ENCODE measurements at places on chromosomes 5 and 9.

DNA sequence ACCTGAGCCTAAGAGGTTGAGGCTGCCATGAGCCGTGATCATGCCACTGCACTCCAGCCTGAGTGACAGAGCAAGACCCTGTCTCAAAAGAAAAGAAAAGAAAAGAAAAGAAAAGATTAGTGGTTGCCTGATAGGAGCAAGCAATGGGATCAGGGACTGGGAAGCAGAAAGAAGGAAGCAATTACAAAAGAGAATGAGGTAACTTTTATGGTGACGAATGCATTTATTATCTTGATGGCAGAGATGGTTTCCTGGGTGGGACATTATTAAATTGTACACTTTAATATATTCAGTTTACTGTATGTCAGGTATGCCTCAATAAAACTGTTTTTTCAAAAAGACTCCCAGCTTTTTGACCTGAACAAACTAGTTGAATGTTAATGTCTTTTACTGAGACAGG is 7.5 kb upstream of the PFDN1 start:
- DNase-seq: no peak
- H3K4me1 ChIP-seq: peaks cover 9% of the 10 kb centered on the region
- no peak overlapping the region for H3K4me3 ChIP-seq
- H3K27me3 ChIP-seq: no peaks in the 10 kb centered on the region
- H3K36me3 ChIP-seq: no peaks in the 10 kb centered on the region
- no peak overlapping the region for H3K27ac ChIP-seq

- no peaks in the 10 kb centered on the region for H3K36me3 ChIP-seq
- DNase-seq: no peak
- H3K27me3 ChIP-seq: no peaks in the 10 kb centered on the region
Measured at GRCh38 chr9:18820566-18821095, 212.4 kb downstream of the SAXO1 start.

GRCh38 chr9:101480386-101480785 is 44.8 kb upstream of the ALDOB start:
- no peaks in the 10 kb centered on the region for H3K4me1 ChIP-seq
- no peak overlapping the region for H3K27ac ChIP-seq
- no peaks in the 10 kb centered on the region for H3K27me3 ChIP-seq
- H3K36me3 ChIP-seq: no peaks in the 10 kb centered on the region

DNA sequence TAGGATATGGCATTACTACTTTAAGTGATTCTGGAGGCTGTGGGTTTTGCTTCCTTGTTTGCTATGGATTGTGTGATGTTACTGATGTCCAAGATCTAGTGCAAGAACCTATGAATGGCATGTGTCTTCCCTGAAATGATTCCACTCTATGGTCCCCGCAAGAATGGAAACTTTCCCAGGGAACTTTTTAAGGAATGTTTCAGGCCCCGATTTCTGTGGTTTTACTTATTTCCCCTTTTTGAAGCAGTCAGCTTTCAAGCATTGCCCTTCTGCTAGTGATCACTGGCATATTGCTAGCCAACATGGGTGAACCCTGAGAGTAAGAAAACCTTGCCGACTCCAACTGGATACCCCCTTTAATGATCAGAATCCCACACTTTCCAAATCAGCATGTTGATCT is 26.6 kb upstream of the CD180 start:
- peak; percentile 45 for DNase-seq
- H3K27me3 ChIP-seq: no peaks in the 10 kb centered on the region
- H3K36me3 ChIP-seq: no peaks in the 10 kb centered on the region
- no peak overlapping the region for H3K27ac ChIP-seq
- peaks cover 28% of the 10 kb centered on the region for H3K4me1 ChIP-seq

GRCh38 chr5:149406203-149406978 is 27.3 kb upstream of the IL17B start:
- no peaks in the 10 kb centered on the region for H3K4me1 ChIP-seq
- no peak for DNase-seq
- no peak overlapping the region for H3K4me3 ChIP-seq
- H3K27ac ChIP-seq: no peak overlapping the region

GRCh38 chr5:18544421-18544820 is 910.2 kb downstream of the TAF11L14 start:
- no peak overlapping the region for H3K4me3 ChIP-seq
- no peaks in the 10 kb centered on the region for H3K27me3 ChIP-seq
- H3K36me3 ChIP-seq: no peaks in the 10 kb centered on the region
- no peak overlapping the region for H3K27ac ChIP-seq
- DNase-seq: no peak
- H3K4me1 ChIP-seq: no peaks in the 10 kb centered on the region

DNA sequence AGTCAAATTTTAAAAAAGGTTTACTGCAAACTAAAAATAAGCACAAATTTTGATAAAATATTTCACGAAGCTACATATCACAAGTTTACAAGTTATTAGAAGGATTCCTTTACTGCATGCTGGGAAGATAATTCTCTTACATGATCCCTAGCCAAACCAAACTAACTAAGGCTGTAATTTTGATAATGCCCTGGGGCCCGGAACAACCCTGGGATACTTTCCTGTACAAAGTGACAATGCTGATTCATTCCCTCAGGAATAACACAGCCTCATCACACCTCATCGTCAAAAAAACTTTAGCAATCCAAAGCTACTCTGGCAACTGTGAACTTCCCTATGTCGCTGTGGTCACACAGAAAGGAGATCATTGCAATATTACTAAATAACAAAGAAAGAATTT is 402.9 kb downstream of the RAB3C start:
- peaks cover 23% of the 10 kb centered on the region for H3K36me3 ChIP-seq
- peaks cover 3% of the 10 kb centered on the region for H3K4me1 ChIP-seq
- DNase-seq: no peak
- H3K27me3 ChIP-seq: no peaks in the 10 kb centered on the region

DNA sequence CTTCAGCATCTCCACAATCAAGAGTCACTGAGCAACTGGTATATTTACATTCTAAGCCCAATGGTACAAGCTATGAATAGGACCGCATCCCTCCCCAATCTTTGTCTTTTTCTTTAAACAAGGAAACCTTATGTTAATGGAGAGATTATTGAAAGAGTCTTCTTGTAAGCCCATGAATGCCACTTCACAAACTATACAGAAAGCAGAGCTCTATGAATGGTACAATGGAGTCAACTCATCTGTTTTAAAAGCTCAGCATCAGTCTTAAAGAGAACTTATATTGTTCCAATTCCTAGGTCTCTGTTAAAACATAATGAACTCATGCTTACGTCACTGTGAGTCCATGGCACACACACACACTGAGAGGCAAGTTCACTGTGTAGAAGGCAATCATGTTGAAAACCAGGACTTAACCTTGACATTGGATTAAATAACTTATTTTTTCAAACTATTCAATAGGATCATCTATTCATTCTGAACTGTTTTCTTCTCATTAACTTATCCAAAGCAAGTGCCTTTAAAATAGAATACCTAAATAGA is 4.5 kb downstream of the NREP start:
- H3K27me3 ChIP-seq: no peaks in the 10 kb centered on the region
- H3K27ac ChIP-seq: no peak overlapping the region
- H3K4me3 ChIP-seq: no peak overlapping the region

GRCh38 chr5:54214722-54215121 is 95.7 kb downstream of the ARL15 start:
- no peak for DNase-seq
- no peaks in the 10 kb centered on the region for H3K36me3 ChIP-seq
- H3K27me3 ChIP-seq: no peaks in the 10 kb centered on the region
- H3K4me3 ChIP-seq: no peak overlapping the region
- no peak overlapping the region for H3K27ac ChIP-seq

DNA sequence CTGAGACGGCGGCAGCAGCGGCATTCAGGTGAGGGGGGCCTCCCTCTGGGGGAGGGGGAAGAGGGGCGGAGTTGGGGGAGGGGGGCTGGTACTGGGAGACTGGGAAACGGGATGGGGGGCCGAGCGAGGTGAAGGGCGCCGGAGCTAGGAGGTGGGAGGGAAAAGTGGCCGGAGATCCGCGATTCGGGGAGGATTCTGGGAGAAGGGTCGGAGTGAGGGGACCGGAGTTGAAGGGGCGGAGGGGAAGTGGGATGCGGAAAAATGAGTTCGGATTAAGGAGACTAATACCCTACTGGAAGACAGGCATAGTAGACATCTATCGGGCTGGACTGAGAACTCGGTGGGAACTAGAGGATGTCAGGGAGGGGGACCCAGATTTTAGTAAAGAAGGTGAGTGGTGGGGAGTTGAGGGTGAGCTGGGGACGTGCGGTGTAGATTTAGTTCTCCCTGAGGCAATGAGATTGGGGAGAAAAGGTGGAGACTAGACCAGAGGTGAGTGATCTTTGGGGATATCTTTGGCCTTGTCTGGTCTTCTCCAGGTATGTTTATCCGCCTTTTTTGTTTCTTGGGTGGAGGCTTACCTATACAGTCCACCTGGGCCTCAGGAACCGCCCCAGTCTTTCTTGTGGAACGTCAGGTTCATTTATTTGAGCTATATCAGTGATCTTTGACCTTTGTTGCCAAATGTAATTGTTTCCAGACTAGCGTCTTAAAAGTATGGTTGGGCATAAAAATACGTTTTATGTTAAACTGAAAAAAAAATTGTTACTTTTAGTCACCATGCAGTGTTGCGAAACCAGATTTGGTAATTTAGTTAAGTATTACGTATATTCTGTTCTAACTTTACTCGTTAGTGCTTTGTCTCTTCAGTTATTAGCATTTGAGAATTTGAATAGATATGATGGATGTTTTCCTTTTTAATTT is 632 bp downstream of the UBAP1 start:
- H3K4me3 ChIP-seq: peak overlapping the region; percentile 46
- peaks cover 19% of the 10 kb centered on the region for H3K4me1 ChIP-seq
- DNase-seq: peak; percentile 28
- H3K27me3 ChIP-seq: no peaks in the 10 kb centered on the region
- H3K36me3 ChIP-seq: no peaks in the 10 kb centered on the region

GRCh38 chr9:136981588-136982231 is 1.1 kb upstream of the LCNL1 start:
- H3K27me3 ChIP-seq: peaks cover 50% of the 10 kb centered on the region
- H3K36me3 ChIP-seq: no peaks in the 10 kb centered on the region
- DNase-seq: no peak

DNA sequence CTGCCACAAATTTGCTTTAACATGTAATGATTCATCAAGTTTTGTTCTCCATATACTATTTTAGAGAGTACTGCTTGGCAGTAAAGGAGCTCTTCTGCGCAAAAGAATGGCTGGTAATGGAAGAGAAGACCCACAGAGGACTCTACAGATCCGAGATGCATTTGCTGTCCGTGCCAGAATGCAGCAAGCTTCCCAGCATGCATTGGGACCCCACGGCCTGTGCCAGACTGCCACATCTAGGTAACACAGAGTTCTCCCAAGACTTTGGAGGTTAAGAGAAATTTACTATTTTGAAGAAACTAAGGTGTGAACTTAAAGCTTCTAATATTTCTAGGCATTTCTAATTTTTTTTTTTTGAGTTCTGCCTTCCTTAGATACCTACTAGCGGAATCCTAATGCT is 107.1 kb downstream of the MUSK start:
- DNase-seq: no peak
- no peak overlapping the region for H3K4me3 ChIP-seq
- H3K27ac ChIP-seq: no peak overlapping the region
- no peaks in the 10 kb centered on the region for H3K36me3 ChIP-seq
- H3K27me3 ChIP-seq: no peaks in the 10 kb centered on the region
- no peaks in the 10 kb centered on the region for H3K4me1 ChIP-seq

DNA sequence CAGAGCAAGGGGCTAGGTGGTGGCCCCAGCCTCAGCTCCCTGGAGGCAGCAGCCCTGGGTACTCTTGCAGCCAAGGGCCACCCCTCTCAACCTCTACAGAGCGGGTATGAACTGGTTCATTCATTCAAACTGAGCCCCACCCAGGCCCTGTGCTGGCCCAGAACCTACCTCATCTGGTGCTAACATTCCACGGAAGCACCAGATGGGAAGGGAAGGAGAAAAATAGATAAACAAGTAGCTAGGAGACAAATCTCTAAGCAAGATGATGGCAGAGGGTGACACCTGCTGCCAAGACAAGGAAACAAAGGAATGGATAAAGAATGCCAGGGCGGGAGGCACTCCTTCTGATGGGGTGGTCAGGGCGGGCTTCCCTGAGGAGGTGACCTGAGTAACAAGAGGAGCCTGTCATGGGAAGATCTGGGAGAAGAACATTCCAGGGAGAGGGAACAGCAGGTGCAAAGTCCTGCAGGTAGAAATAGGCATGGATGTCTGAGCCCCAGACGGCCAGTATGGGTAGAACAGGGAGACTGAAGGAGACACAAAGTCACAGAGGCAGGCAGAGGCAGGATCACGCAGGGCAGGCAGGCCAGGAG is 6.1 kb downstream of the ST6GALNAC4 start:
- H3K27ac ChIP-seq: no peak overlapping the region
- no peak overlapping the region for H3K4me3 ChIP-seq
- H3K27me3 ChIP-seq: no peaks in the 10 kb centered on the region
- no peak for DNase-seq

- H3K27me3 ChIP-seq: no peaks in the 10 kb centered on the region
- no peaks in the 10 kb centered on the region for H3K36me3 ChIP-seq
- peaks cover 21% of the 10 kb centered on the region for H3K4me1 ChIP-seq
- H3K4me3 ChIP-seq: no peak overlapping the region
- DNase-seq: no peak
Measured at GRCh38 chr5:142783601-142784341, 13.6 kb downstream of the ARHGAP26 start.

GRCh38 chr9:105994970-105995369 is 300.6 kb downstream of the TMEM38B start:
- no peaks in the 10 kb centered on the region for H3K4me1 ChIP-seq
- no peak overlapping the region for H3K27ac ChIP-seq
- DNase-seq: no peak
- no peak overlapping the region for H3K4me3 ChIP-seq
- no peaks in the 10 kb centered on the region for H3K36me3 ChIP-seq
- H3K27me3 ChIP-seq: no peaks in the 10 kb centered on the region

DNA sequence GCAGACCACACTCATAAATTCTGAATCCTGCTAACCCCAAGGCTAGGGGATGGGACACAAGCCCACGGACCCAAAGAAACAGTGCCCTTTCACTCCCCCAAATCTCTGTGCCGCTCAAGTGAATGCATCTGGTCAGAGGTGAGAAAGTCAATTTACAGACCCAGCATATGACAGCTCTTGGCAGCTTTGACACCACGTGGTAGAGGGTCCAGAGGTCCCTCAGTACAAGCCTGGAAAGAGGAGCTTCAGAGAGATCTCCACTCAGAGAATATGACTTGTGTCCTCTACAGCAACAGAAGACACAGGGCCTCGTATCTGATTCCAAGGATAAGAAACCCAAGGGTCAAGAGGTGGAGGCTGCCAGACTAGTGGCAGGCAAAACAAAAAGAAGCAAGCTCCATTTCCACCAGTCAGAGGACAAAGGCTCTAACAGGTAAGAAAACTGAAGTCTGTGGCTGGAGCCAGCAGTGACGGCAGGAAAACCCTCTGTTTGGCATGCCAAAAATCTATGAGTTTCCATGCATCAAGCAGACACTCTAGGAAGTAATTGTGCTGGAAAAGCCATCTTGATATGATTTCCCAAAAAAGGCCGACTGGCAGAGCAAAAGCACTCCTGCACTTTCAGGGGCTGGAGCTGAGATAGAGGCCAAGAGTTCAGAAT is 138.7 kb downstream of the UGCG start:
- H3K4me3 ChIP-seq: no peak overlapping the region
- no peak for DNase-seq
- peaks cover 4% of the 10 kb centered on the region for H3K36me3 ChIP-seq
- no peak overlapping the region for H3K27ac ChIP-seq
- H3K4me1 ChIP-seq: peaks cover 8% of the 10 kb centered on the region
